PC-9 (cell line): ENCODE measurements at places on chromosomes 4 and X.

- no peak for DNase-seq
Observed at GRCh38 chrX:10831716-10832502, 211.5 kb upstream of the MID1 start.

- no peak for DNase-seq
Observed at GRCh38 chr4:27921231-27921630, 1060.6 kb downstream of the STIM2 start.

DNA sequence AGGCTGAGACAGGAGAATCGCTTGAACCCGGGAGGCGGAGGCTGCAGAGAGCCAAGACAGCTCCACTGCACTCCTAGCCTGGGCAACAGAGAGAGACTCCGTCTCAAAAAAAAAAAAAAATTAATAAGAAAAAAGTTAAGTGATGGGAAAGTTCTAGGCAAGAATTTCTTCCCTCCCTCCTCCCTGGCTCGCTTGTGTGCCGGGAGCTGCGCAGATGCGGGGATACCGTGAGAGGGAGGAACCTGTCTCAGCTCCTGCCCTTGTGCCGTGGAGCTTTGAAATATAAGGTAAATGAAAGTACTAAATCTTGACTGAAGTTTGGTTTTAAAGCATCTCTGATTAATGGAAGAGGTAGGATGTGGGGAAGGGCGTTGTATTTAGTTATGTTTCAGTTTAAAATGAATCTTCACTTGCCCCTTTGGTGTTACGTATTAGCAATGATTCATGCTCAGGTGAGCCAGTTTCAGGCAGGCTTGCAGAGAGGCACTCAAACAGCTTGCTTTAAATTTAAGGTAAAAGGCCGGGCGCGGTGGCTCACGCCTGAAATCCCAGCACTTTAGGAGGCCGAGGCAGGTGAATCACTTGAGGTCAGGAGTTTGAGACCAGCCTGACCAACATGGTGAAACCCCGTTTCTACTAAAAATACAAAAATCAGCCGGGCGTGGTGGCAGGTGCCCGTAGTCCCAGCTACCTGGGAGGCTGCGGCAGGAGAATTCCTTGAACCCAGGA lies 1.4 kb upstream of the UFSP2 start:
- DNase-seq, result no peak

DNA sequence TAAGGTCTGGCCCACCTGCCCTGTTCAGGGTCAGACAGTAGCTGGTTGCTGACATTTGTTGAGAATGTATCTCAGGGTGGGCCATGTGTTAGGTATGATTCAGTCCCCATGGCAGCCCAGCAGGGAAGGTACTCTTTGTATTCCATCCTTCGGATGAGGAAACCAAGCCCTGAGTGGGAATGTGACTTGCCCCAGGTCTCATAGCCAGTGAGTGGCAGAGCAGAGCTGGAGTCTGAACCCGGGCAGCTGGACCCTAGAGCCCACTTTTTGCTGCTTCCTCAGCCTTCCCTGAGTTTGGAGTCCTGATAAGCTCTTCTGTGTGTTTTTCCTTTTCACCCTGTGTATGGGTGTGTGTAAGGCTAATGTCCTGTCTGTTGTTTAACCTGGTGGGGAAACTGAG lies 21.6 kb upstream of the UBA1 start:
- no peak for DNase-seq

DNA sequence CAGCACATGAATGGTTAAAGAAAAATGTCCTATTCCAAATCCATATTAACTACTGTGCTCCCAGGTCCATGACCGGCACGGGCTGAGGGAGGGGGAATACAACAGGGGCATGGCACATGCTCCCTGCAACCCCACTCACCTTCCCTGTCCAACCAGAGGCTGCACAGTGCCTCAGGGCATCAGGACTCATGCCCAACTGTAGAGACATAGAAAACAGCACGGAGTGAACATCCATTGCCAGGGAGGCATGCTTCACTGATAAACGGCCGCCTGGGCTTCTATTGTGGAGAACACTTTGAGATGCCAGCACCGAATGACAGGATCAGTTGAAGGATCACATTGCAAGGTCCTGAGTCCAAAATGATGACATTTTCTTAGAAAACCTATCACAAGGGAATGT lies 140.6 kb downstream of the STK32B start:
- no peak for DNase-seq

GRCh38 chr4:150152766-150153165 lies 74.5 kb downstream of the DCLK2 start:
- DNase-seq, result no peak

DNA sequence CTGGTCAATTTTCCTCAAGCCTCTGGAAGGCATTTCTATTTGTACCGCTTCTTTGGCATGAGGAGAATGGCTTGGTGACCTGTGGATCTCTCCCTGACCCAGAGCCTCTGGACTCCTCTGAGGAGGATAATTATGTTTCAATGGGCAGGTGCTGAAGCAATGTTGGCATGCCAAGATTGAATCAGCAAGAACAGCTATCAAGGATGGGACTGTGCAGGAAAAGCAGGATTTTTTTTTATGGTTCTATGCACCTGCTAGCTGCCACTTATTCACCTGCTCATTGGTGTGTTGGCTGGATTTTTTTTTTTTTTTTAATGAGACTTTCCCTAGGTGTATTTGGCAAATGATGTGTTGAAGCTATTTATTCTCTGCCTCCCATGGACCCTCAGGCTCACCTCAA lies 821.2 kb downstream of the RPA4 start:
- no peak for DNase-seq

- DNase-seq, result peak; percentile 81
Observed at GRCh38 chr4:30821859-30822612, 101.9 kb downstream of the PCDH7 start.

DNA sequence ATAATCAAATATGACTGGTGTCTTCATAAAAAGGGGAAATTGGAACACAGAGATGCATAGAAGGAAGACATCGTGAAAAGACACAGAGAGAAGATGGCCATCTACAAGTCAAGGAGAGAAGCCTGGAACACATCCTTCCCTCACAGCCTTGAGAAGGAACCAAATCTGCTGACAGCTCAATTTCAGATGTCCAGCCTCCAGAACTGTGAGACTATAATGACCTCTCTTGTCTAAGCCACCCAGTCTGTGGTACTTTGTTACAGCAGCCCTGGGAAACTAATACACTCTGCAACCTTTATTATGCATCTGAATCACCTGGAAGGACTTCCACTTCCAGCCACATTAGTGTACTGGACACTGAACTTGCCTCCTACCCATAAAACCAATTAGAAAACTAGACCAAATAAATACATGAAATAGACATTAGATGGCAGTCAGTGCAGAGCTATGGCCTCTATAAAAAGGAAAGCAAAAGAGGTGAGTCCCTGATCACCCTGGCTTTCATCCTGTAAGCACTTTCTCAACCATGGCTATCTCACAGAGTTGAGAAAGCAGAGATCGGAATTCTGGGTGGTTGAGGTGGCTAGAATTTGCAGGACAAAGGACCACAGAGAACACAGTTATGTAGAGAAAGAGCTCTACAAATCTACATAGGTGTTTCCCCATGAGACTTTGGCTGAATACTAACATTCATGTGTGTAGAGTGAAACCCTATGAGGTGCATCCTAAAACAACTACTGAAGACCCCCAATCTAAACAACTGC lies 25.7 kb downstream of the GAB3 start:
- DNase-seq, result no peak

DNA sequence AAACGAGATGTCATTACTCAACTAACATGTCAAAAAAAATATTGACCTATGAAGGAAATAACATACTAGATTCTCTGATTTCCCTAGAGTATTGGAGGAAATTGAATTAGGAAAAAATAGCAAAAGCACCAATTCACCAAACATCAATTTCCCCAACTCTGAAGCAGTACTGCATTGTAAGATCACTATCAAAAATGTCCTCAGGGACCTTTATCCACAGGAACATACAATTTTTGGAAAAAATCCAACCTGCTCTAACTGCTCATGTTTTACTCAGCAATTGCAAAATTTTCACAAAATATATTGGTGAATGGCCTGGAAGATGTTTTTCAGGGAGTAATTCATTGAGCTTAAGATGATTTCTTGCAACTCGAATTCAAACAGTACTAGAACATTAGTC lies 239.0 kb upstream of the GIMD1 start:
- DNase-seq, result no peak

GRCh38 chrX:15856222-15856587 lies 1.6 kb upstream of the AP1S2 start:
- no peak for DNase-seq
